ENCODE measurements at places on chromosomes 2 and 18.
A peak's percentile ranks its signal among the peaks of the same experiment; 100 is the strongest.

- no peak for DNase-seq
Observed at GRCh38 chr2:99883358-99883757, 259.0 kb downstream of the AFF3 start.

- DNase-seq = no peak
Observed at GRCh38 chr18:361941-362310, 94.1 kb upstream of the THOC1 start.

GRCh38 chr18:40431071-40431985 is 1523.7 kb upstream of the PIK3C3 start:
- DNase-seq = no peak

- no peak for DNase-seq
Observed at GRCh38 chr2:60925994-60926740, 44.8 kb downstream of the REL start.

GRCh38 chr2:74109551-74109950 is 38.2 kb downstream of the BOLA3 start:
- no peak for DNase-seq

DNA sequence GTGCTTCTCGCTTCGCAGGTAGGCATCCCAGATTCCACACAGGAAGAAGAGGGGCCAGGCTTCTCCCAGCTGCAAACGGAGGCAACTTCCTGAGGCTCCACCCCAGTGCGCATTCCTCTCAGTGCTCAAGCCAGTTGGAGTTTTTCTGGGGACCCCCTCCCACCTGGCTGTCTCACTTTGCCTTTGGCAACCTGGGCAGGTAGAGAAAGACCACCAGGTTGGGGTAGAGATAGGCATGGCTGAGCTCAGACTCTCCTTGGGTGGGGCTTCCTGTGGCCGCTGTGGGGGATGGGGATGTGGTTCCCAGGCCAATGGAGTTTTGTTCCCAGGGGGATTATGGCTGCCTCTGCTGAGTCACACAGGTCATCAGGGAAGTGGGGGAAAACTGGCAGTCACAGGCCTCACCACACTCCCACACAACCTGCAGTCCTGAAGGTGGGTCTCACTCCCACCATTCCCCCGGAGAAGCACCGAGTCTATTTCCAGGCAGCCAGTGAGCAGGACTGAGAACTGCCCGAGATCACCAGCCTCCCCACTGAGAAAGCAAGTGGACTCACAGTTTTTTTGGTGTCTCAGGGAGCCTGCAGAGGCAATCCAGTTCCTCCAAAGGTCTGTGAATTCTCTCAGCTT is 38.1 kb downstream of the SLC39A10 start:
- no peak for DNase-seq

DNA sequence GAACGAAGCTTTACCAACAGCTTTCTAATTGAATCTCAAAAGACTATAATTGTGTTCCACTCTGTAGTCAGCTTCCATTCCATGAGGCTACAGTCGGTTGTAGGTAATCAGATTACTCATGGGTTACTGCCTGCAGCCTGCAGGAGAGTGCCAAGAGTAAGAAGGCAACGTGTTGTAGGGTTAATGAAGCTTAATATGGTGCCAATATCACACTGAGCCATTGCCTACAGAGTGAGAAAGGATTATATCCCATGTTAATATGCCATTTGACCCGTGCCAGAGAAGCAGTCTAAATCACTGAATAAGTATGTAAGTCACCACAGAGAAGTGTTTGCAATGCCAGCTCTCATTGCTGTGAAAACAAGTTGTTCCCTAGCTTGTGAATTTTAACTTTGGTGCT is 734.5 kb upstream of the ACVR2A start:
- DNase-seq = no peak

DNA sequence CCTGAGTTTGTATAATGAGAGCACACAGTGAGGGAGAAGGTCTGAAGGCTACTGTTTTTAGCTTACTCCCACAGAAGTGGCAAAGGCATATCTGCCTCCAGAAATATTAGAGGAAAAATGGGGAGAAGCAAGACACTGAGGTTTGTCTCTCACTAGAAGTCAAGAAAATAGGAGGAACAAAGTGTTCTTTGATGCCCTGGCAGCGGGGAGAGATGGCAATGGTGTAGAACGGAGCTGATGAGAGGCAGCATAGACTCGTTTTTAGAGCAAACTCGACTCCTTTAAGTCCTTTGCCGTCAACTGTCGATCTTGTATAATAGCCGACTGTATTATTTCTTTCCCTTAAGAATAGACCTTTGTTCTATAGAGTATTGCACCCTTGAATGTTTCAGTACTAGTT is 73.8 kb downstream of the ANKRD44 start:
- DNase-seq = no peak

DNA sequence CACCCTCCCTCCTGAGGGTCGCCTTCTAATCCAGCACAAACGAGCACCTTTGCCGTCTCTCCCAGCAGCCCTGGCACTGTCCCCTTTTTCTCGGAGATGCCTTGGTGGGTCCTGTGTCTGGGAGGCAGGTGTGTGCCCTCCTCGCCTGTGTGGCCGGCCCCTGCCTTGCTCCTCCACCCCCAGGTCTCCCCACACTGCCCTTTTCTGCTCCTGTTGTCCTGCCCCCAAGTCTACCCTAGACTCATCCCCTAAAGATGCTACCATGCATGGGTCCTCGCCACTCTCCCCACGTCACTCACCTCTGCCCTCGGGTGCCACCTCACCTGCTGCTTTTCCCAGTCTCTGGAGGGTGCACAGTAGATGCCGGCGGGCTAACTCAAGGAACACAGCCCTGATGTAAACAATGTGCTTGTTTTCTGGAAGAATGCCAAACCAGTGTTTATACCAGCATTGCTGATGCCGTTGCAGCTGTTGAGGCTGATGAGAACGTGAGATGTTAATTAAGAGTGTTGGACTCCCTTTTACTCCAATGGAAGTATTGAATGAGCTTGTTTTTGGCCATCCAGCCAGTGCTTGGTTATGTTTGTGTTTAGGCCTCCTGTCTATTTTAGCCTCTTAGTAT is 223.1 kb downstream of the AGAP1 start:
- DNase-seq = no peak

DNA sequence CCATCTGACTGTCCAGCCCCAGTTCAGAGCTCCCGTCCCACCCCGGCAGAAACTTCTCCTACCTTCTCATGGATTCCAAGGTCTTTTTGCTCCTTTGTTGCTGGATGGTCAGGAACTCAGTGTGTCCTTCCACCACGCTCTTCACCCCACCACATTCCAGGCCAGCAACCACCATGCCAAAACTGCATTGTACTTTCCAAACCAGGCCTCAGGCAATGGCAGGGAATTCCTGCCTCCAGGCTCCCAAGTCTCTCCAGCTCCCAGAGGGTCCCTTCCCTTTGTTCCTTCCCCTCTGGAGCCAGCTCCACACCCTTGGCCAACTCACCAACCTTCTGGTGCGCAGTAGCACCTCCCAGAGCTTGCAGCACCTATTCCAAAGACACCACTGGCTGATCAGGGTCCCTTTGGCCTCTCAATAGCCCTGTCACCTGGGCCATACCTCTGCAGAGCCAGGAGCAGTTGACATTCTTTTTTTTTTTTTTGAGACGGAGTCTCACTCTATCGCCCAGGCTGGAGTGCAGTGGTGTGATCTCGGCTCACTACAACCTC is 8.1 kb downstream of the CHMP1B start:
- no peak for DNase-seq

DNA sequence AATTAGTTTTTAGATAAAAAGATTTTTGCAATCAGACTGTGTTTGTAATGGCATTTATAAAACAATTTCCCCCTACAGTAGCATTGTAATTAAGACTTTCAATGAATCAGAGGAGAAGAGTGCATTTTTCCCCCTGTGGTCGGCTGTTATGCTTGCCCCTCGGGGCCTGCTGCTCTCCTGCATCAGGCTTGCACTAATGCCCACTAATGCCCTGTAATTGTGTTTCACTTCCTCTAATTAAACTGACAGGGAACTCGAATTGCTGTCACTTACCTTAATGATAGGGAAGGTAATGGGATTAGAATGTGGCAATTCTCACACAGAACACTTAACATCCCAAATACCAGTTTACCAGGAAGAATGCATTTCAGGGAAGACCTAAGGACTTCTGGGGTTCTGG is 61.2 kb upstream of the LRRTM1 start:
- no peak for DNase-seq

GRCh38 chr2:174603280-174603679 is 5.7 kb upstream of the WIPF1 start:
- DNase-seq = peak; percentile 52

DNA sequence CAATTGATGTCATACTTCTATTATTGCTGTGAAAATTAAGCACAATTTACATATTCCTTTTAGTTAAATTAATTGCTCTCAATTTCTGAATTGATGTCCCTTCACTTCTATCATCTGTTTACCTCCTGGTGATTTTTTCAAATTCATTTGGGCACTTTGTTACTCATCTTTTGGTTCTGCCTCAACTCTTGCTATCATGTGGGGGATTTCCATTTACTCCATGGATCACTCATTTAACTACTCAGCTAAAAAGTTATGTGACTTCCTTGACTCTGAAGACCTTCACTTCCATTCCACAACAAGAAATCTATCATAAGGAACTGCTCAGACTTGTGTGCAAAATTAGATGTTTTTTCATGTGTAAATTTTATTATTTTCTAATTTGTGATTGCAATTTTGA is 126.2 kb downstream of the EHBP1 start:
- no peak for DNase-seq

DNA sequence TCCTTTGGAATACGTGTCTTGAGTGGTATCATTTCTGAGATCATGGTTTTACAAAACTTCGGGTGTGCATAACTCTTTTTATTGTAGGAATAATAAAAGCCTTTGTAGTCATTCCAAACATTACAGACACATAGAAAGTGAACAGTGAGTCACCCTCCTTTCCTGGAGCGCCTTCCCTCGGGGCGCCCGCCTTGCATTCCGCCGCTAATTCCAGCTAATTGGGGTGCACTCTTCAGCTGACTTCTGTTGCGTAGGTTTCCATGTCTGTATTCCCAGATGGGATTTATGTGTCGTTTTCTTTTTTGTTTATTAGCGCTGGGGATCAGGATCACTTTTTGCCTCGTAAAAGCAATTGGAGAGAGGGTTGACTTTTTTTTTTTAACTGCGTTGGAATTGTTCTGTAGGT is 18.7 kb downstream of the SH3BP4 start:
- no peak for DNase-seq

GRCh38 chr2:196170213-196170605 is 1.2 kb downstream of the STK17B start:
- peak; percentile 44 for DNase-seq

- DNase-seq = no peak
Observed at GRCh38 chr2:127095784-127096183, 11.2 kb downstream of the BIN1 start.

GRCh38 chr2:12602661-12603060 is 114.1 kb upstream of the TRIB2 start:
- no peak for DNase-seq

- DNase-seq = no peak
Observed at GRCh38 chr2:37688771-37689468, 17.5 kb upstream of the CDC42EP3 start.

- no peak for DNase-seq
Observed at GRCh38 chr2:178530625-178531142, 50.4 kb downstream of the PLEKHA3 start.

DNA sequence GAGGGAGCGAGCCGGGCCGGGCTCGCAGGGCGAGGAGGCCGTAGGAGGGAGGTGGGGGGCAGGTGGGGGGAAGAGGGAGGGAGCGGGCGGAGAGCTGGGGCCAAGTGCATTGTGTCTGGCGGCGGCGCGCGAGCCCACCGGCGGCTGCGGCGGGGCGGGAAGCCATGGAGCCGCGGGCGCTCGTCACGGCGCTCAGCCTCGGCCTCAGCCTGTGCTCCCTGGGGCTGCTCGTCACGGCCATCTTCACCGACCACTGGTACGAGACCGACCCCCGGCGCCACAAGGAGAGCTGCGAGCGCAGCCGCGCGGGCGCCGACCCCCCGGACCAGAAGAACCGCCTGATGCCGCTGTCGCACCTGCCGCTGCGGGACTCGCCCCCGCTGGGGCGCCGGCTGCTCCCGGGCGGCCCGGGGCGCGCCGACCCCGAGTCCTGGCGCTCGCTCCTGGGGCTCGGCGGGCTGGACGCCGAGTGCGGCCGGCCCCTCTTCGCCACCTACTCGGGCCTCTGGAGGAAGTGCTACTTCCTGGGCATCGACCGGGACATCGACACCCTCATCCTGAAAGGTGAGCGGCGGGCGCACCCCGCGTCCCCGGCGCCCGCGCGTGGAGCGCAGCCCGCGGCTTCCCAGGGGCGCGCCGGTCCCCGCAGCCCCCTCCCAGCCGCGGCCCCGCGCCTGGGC is at the start of gene TMEM178A:
Gene TMEM178A, plus strand, starts transcription at position 107 of the 680 bp plus-strand sequence. Its CDS starts 58 bp downstream, at position 165.
- no peak for DNase-seq

DNA sequence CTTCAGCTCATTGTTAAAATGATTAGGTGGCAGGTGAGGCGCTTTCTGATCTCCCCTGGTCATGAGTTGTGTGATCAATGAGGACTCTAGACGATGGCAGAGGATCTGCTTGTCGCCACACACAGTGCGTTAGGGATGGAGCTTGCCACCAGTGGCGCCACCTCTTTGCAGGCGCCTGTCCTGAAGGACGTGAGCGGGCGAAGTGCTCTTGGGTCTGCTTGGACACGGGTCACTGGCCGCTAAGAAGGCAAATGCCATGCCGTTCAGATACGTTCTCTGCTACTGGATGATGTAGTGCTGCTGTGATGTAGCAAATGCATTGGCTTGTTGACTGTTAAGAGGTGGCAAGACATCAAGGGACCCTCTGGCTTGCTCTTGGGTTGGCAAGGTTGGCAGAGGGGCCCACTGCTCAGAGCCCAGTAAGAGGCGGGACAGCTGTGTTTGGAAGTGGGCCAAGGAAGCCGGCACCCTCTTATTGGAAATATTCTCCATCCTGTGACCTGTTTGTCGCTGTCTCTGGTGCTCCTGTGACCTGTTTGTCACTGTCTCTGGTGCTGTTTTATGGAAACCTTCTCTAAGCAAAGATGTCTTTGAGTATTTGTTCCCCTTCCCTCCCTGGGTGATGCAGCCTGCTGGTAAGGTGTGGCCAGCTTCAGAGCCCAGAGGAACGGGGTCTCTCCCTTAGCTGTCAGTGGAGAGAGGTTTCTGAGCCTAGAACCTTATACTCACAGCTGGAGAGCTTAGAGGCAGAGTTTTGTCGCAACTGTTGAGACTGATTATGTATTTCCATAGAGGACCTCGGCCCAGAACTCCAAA is 14.6 kb downstream of the LDLRAD4 start:
- DNase-seq = no peak

GRCh38 chr2:118982039-118982438 is 40.0 kb downstream of the MARCO start:
- DNase-seq = no peak

DNA sequence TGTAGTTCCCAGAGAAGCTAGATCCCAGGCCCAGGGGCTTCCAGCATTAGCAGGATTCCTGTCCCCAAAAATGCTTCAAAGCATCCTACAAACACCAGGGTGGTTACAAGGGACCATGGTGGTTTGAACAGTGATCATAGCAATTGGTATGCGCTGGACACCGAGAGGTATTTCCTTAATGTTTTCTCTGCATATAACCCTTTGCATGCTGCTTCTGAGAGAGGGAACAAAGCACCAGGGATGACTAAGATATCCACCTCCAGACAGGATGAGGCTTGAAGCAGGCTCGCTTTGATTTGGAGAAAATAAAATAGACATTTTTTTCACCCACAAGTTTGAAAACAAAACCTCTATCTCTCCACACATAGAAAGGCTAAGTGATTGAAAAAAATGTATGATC is 50.5 kb upstream of the TSPYL6 start:
- no peak for DNase-seq

Measured in activated CD8-positive, alpha-beta memory T cell treated with anti-CD3 and anti-CD28 coated beads, Interleukin-2, amount 50 U/mL, for 4 hours (primary cell).